ENCODE measurements at places on chromosomes 7 and 10.

DNA sequence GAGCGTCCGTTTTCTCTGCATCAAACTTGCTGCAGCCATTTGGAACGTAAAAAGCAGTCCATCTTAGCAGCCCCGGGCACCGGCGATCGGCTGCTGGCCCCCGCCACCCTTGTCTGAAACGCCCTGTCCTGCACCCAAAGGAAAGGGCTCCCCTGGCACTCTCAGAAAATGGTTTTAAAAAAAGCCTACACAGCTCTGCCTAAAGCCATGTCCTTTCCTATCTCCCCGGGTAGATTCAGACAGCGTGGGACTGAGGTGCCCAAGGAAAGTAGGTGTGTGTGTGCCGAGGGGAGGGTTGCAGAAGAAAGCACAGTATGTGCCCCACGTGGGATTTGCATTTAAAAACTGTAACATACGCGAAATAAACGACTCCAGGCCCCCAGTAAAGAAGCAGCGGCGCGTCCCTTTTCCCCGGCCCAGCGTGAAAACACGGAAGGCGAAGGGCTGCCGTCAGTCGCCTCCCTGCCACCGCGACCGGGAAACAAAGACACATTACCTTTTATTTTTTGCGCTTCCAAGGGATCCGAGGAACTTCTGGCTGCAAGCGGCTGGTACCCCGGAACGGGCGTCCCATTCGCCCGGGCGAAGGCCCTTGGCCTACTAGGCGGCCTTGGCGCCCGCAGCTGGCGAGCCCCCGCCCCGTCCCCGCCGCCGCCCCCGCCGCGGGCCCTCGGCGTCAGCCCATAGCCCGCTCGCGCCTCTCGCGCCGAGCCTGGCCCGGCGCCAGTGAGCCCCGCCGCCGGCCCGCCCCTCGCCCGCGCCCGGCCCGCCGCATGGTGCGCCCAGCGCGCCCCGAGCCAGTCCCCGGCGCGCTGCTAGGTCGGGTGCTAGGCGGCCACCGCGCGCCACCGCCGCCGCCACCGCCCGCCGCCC lies 304.6 kb downstream of the PRPF18 start:
- DNase-seq = no peak

DNA sequence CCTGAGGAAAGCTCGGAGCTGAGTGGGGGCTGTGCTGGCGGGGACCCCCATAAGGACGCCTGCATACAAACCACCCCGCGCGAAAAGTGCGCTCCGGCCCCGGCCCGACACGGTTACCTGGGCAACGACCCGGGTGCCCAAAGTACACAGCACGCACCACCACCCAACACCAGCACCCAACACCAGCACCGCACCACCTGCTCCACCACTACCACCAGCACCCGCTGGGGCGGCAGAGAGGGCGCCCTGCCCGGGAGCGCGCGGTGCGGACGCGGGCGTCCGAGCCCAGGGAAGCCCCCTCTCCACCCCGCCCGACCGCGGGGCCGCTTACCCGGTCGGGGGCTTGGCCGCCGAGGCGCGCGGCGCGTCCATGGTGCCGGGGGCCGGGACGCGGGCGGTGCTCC lies 345 bp downstream of the COBL start:
- DNase-seq = no peak

GRCh38 chr7:155999631-156000489 lies 187.6 kb upstream of the SHH start:
- no peak for DNase-seq

GRCh38 chr10:75623310-75624093 lies 192.1 kb downstream of the LRMDA start:
- no peak for DNase-seq

GRCh38 chr10:103111918-103112877 lies 80.9 kb downstream of the NT5C2 start:
- no peak for DNase-seq

GRCh38 chr10:80492848-80493521 lies 38.9 kb downstream of the TSPAN14 start:
- no peak for DNase-seq

DNA sequence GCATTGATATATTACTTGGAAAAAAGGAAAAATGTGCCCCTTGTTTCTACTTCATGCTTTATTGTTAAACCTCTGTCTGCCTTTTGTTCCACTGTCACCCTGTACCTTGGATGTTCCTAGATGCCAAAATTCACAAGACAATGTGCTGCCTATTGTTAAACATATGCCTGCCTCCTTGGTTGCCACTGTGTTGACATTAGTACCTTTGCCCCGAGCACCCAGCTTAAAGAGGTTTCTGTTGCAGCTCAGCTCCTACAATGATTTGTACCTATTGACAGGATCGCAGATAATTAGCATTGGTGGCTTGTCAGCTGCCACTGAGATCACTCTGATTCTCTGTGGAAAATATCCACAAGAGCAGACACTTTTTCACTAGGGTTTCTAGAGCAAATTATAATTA lies 188.0 kb downstream of the KCND2 start:
- no peak for DNase-seq

DNA sequence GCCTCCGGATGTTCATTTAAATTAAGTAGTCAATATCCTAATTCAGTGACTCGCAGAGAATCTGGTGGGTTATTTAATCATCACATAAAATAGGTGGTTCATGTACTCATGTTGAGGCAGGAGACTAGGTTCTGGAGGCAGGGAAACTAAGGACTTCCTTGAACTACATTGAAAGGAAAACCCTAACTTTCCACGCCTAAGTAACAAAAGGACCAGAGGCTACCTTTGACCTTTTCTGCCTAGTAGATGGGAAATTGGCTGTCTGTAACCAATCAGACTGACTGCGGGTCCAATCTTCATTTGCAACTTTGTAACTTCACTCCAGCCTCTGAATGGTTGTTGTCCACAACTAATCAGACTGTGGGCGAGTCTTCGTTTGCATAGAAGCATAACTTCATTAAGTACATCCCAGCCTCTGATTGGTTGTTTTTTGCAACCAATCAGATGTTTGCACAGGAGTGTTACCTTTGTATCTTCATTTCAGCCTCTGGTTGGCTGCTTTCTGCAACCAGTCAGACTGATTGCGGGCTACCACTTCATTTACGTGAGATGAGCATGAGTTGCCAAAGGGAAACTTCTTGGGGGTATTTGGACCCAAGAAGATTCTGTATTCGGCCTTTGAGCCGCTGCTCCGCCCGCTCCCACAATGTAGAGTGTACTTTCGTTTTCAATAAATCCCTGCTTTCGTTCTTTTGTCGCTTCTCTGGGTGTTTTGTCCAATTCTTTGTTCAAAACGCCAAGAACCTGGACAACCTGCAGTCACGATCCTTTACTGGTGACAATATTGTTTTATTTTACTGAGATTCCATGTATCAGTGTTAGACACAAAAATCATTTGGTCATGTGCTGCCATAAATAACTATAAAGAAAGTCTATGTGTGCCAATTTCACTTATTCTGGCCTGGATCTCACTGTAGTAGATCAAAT lies 1.7 kb upstream of the ST7 start:
- no peak for DNase-seq

DNA sequence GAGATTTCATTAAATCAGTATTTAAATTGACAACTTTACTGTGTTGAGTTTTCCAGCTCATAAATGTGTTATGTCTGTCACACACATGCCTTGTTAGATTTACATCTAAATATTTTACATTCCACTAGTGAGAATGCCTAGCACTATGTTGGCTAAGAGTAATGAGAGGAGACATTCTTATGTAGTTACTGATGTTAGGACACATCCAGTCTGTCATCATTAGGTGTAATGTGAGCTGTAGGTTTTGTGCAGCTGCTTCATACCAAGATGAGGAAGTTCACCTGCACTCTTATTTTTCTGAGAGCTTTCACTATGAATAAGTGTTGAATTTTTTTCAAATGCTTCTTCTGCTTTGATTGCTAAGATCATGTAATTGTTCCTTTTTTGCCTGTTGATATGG lies 218.0 kb upstream of the IGFBP3 start:
- DNase-seq = no peak

DNA sequence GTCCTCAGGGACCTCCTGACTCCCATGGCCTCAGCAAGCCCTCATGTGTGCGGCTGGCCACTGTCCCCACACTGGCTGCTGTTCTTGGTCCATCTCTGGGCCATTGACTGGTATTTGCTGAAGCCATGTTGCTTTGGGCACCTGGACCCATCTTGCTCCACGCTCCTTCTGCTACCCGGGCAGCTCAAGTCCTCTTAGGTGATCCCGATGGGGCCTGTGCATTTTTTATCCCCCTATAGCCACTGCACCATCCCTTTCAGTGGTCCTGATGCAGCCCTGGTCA lies 16.7 kb downstream of the RAMP3 start:
- no peak for DNase-seq

GRCh38 chr7:70489813-70490212 lies 642.1 kb upstream of the GALNT17 start:
- no peak for DNase-seq

DNA sequence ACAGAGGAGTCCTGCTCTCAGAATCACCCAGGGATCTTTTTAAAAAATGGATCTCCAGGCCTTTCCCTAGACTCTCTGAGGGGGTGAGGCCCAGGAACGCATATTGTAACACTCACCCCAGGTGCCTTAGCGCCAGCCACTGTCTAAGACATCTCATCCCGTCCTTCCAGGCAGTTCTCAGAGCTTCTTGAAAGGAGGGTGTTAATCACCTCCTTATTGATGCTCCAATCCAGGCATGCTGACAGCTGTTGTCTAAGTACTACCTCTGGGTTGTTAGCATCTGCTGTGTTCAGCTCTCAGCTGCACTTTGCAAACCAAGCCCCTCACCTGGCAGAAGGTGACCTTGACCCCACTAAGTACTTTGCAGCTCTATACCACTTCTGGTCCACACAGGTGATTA lies 36.0 kb downstream of the KIAA1549 start:
- no peak for DNase-seq

GRCh38 chr7:107847168-107847835 lies 43.7 kb upstream of the DLD start:
- no peak for DNase-seq

GRCh38 chr7:132393789-132394261 lies 182.4 kb downstream of the PLXNA4 start:
- no peak for DNase-seq

- no peak for DNase-seq
Observed at GRCh38 chr7:20217193-20217948, at the start of gene MACC1. TSS of gene MACC1 (minus strand) at chr7:20217384. CDS start at chr7:20161862, 55,522 bp downstream.

DNA sequence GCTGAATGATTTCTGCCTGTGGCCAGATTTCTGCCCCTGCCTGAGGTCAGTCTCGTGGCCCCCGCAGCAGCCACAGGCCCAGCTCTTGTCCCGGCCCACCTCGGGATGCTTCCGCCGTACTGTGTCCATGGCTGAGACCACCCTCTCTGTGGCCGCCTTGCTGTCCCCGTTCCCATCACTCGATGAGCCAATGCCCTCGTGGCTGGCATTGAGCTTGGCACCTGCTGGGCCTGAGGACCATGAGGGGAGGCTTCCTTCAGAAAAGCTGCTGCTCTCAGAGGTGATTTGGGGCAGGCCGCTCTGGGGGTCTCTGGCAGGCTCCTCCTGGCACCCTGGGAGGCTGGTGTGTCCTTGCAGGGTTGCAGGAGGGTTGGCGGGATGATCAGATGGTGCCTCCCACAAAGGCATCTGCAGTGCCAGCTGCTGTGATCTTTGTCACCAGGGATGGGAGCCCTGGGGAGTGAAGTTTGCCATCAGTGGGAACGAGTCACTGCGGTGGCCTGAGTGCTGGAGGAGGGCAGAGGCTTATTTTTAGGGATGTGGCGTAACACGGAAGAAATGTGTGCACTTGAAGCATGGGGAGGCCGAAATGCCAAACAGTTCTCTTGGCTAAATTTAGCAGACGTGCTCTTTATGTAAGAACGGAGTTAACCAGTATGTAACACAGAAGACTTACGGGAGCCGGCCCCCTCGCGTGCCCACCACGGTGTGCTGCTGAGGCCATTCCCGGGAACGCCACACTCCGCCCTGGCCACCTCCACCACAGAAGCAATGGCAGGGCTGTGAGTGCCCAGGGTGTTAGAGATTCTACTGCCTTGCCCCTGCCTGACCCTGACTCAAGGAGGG lies 47.7 kb downstream of the VIPR2 start:
- no peak for DNase-seq

DNA sequence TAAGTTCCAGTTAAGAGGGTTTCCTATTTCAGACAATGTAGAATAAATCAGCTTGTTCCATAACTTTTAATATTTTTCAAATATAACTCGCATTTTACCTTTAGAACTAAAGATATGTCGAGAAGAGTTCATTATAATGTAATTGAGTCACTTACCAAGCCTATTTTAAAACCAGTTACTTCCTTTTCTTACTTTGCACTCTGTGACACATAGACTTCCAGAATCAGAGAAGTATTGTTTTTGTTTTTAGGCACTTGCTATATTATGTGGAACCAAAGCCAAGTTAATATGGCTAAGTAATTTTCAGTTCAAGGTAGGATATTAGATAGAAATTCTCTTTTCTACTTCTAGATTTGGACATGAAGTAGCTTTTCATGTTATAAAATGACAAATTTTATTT lies 182.7 kb upstream of the PRPS1L1 start:
- DNase-seq = no peak
